ENCODE measurements at places on chromosomes 12 and 14.
A peak's percentile ranks its signal among the peaks of the same experiment; 100 is the strongest.

DNA sequence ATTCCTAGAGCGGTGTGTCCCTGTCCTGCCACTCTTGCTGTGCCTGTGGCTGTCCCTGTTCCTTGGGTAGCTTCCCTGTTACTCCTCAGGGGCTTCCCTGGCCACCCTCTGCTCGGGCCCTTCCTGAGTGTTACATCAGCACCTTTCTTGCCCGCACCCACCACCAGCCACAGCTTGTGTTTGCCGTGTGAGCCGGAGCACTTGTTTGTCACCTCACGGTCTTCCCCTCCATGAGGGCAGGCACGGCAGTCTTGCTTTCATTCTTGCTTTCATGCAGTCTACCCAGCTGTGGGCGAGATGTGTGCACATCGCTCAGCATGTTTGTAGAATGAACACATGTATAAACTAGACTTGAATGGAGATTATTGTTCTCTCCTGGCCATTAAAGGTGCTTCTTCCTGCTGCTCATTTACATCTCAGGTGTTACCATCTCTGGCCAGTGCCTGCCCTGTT lies 42.0 kb downstream of the TRAF3 start:
- no peak for DNase-seq

DNA sequence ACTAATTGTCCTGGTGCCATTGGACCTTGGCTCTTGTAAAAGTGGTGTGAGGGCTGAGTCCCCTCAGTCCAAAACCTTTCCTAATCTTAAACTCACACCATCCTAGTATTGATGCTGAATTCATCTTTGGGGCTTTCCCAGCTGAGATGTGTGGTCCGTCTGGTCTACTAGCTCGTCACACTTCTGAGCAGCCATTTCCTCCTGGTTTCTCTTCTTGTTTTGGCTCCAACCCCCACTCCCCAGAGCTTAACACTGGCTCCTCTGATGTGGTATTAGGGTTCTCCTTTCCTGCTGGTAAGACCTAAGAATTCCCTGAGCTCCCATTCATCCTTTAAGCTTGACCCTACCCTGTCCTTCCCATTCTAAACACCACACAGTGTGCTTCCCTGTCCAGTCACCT lies 900.6 kb downstream of the VRK1 start:
- DNase-seq, result no peak

DNA sequence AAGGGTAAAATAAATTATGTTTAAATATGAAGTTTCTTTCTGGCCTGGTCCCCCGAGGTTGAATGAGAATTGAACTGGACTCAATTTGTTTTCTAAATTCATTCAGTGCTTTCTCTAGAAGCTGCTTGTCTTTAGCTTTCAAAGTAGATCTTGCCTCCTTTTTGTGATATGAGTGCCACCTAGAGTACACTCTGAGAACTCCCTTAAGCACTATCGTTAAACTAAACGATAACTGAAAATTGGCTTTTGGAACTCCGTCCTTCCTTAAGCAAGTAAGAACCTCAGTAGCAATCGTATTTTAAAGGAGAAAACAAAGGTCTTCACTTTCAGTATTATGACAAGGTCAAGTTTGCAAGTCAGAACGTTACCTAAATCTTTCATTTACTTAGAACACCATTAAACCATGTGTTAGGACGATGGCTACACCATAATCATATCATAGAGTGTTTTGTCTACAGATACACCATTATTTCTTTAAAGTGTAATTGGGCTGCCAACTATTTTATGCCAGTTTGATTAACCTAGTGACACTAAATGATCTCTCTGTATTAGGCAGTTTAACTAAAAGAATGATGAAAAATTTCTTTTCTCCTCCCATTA lies 364.8 kb downstream of the SNAPC1 start:
- DNase-seq, result no peak

GRCh38 chr12:92630968-92631367 lies 71.8 kb upstream of the PLEKHG7 start:
- DNase-seq, result no peak

- no peak for DNase-seq
Measured at GRCh38 chr12:20264608-20265114, 103.7 kb upstream of the PDE3A start.

DNA sequence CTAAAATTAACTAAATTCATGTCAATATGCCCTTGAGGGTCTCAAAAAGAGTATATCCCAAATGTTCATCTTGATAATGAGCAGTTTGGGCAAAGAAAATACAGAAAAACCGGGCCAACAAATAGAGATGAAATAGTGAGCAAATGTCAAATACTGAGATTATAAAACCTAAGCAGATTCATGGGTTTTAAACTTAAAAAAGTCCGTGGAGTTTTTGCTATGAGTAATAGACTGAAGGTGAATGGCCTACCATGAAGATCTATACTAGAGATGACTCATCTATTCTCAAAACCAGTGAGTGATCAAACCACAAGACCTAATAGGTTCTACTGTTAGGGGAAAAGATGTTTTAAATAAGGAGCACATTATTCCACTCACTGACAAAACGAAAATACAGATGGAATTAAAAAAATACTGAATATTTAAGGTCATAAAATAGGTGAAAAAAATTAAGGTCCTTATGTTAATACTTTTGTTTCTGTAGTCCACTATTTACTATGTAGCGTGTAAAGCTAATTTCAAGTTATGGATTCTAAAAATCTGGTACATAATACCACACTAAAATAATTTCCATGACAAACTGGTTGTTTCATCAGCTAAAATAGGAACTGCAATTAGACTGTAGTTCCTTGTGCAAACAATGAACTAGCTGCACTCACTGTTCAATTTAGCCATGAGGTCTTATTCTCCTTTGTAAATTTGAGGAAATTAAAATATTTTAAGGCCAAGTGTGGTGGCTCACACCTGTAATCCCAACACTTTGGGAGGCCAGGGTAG lies 5.0 kb downstream of the HNRNPC start:
- DNase-seq, result no peak

DNA sequence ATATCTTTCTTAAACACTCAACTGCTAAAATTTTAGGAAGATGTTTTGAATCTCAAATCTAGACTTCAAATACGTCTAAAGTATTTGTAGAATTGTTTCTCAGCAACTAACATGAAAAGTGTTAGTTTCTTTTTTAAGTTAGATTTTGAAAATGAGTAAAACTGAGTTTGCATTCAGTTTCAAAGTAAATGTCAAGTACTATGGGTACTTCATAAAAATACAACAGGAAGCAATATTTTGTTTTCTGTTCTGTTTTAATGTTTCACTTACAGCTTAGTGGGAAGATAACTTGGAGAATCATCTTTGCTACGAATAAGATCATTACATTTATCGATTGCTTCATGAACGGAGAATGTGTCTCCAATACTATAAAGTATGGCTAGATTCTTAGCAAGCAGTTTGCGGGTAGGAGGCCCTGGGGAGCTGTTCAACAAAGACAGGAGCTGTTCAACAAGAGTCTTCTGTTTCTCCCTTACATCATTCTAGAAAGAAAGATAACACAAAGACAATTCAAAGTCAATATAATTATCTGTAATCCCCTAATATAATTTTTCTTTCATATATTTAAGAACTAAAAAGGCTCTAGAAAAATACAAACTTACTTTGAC lies 20.2 kb downstream of the HEATR5A start:
- no peak for DNase-seq

- peak; percentile 90 for DNase-seq
Measured at GRCh38 chr12:106195621-106196027, 52.2 kb downstream of the CKAP4 start.

DNA sequence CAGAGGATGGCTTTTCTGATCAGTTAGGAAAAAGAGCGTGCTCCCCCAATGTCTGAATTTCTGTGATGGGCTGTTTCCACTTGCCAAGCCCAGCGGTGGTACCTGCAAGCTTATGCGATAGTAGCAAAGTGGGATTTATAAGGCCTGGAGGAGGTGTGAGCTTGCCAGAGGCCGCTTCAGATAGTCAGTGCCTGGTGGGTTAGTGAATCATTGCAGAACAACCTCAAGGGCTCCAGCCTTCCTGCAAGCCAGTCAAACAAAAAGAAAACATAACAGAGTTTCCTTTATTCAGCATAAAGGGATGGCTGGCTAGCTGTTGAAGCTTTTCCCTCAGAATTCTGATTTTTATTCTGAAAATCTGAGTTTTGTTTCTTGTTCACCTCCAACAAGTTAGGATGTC lies 7.6 kb upstream of the BMP4 start:
- DNase-seq, result no peak

DNA sequence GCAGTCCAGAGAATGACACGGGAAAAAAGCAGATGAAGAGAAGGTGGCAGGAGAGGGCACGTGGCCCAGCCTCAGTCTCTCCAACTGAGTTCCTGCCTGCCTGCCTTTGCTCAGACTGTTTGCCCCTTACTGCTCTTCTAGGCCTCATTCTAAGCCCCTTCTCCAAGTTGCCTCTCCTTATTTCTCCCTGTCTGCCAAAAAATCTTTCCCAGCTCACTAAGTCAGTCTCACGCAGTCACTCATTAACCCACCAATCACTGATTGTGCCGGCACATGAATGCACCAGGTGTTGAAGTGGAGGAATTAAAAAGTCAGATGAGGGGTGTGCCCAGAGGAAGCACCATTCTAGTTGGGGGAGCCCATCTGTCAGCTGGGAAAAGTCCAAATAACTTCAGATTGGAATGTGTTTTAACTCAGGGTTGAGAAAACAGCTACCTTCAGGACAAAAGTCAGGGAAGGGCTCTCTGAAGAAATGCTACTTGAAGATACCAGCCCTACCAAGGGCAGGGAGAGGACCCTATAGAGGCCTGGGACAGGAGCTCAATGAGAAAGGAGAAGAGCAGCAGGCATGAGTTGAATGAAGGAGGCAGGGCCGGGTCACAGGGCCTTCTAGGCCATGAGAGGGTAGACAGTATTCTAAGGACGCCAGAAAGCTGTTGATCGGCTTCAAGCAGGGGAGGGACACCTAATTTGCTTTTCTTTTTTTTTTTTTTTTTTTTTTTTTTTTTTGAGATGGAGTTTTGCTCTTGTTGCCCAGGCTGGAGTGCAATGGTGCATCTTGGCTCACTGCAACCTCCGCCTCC lies 40.9 kb downstream of the DAD1 start:
- peak; percentile 41 for DNase-seq

DNA sequence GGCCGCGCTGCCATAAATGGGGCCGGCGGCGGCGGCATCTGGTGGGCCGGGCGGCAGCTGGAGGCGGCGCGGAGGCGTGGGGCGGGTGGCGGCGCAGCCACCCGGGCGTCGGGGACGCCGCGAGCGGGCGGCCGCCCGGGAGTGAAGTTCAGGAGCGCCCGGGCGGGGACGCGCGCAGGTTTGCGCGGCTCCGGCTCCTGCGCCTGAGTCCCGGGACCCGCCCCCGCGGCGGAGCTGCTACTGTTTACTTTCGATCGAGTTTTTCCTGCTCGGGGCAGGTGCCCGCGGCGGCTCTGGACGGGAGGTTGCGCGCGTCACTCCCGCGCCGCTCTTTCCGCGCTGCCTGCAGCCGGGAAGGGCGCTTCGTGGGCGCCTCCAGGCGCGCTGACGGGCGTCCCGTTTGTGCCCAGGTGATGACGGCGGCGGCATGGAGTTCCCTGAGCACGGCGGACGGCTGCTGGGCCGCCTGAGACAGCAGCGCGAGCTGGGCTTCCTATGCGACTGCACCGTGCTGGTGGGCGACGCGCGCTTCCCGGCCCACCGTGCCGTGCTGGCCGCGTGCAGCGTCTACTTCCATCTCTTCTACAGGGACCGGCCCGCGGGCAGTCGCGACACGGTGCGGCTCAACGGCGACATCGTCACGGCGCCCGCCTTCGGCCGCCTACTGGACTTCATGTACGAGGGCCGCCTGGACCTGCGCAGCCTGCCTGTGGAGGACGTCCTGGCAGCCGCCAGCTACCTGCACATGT lies at the start of gene ZBTB42:
ZBTB42 (plus strand) TSS at position 331 of the 749 bp plus-strand sequence; CDS start at position 428, 97 bp downstream.
- peak; percentile 93 for DNase-seq

- DNase-seq, result no peak
Measured at GRCh38 chr14:38404100-38404541, 148.2 kb upstream of the CLEC14A start.

DNA sequence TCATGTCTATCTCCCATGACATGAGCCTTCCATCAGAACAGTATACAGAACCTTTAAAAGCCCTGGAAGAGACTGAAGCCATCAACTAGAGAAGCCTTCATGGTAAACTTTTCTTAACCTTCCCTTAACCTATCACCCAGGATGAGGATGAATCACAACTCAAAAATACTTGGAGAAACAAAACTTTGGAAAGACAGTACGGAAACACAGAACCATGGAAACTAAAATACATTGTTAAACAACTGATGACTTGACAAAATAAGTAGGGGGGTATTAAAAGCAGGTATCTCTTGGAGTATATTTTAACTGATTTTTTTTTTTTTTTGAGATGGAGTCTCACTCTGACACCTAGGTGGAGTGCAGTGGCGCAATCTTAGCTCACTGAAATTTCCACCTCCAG lies 8.7 kb downstream of the TM7SF3 start:
- no peak for DNase-seq

GRCh38 chr14:104602315-104602932 lies 2.1 kb downstream of the TMEM179 start:
- DNase-seq, result no peak

DNA sequence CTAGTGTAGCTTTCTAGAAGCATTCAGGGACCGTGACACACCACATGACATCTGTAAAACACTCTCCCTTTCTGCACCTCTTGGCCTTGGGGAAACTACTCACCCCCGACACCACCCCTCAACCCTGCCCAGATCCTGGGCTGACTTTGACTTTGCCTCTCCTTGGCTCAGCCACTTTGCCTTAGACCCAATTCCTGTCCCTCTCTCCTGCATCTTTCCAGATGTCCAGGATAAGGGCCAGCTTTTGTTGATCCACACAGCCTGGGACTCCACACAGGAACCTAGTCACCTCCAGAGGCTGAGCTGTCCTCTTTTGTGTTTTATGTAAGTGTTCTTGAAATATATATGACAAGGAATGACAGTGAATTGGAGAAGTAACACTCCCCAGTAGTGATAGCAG lies 153.7 kb upstream of the PLXNC1 start:
- no peak for DNase-seq

- DNase-seq, result no peak
Measured at GRCh38 chr12:65673732-65674131, 150.6 kb upstream of the HMGA2 start.

GRCh38 chr12:125402874-125403789 lies 337.9 kb downstream of the AACS start:
- DNase-seq, result peak; percentile 23

GRCh38 chr14:28461389-28461788 lies 305.2 kb upstream of the FOXG1 start:
- DNase-seq, result no peak

DNA sequence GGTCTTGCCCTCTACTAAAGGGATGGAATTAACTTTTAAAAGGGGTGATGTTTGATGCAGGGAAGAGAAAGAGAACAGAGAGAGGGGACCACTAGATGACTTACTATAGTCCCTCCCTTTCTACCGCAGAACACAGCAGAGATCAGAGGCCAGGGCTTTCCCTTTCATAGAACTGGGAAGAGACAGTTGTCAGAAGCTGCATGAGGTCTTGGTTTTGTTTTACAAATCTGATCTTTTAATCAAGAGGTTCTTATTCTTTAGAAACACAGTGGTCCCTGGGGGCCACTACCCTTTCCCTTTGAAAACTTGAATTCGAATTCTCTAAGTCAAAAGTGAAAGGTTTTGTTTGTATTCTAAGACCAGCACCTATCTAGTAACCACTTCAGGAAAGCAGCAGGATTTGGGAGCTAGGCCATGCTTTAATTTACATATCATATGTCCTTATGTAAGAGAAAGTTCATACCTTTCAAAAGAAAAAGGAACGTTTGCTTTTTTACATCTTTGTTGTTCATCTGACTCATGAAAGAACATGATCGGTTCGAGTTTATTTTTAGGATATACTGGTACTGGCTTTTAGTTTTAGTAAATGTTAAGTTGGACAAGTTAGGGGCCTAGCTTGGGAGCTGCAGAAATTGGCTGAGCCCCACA lies 6.3 kb downstream of the FBXL14 start:
- DNase-seq, result no peak
